Activated CD4-positive, alpha-beta T cell treated with anti-CD3 and anti-CD28 coated beads for 4 hours (primary cell): ENCODE measurements at places on chromosomes 4 and X.

- no peak for DNase-seq
These were observed 183.8 kb downstream of the PTTG2 start for GRCh38 chr4:38144031-38144430.

- DNase-seq: no peak
These were observed 23.0 kb downstream of the FLNA start for GRCh38 chrX:154351183-154352011.

GRCh38 chr4:3717241-3717640, 48.9 kb upstream of the ADRA2C start:
- DNase-seq: no peak

- no peak for DNase-seq
These were observed 427.2 kb downstream of the FAT4 start for GRCh38 chr4:125741825-125742452.

DNA sequence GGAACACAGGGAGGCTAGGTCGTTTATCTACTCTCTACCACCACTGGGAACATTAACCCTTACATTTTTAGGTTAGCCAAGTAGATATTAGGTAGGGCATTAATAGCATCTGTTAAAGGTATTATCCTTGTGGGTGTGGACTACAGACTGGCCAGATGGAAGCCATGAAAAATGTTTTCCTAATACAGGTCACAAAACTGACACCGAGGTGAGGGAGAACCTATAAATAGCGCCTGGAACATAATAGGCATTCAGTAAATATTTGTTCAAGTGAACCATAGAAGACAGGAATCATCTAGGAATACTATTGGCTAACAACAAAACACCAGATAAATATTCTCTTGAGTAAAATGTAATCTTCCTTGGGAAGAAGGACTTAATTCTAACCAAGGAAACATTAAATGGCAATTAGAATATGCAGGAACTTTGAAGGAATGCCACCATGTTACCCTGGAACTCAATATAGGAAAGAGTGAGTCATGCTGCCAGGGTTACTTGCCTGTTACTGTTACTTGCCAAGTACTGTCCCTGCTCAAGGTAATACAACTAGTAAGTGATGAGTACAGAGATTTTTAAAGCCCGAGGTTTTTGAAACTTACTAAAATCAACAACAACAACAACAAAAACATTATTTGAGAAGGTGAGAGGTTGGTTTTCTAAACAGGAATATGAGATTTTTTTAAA, 79.0 kb downstream of the SOX3 start:
- no peak for DNase-seq

DNA sequence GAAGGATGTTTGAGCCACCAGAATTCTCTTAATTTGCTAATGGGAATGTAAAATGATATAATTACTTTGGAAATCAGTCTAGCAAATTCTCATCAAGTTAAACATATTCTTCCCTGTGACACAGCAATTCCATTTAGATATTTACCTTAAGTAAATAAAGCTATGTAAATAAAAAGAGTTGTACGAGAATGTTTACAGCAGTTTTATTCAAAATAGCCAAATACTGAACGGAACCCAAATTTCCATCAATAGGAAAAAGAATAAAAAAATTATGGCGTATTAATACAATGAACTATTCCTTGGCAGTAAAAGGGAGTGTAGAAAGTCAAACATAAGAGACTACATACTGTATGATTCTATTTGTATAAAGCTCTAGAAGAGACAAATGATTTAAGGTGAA, 45.8 kb downstream of the CENPE start:
- no peak for DNase-seq
